ENCODE measurements at places on chromosomes 16 and 17. TPM values are rescaled to one million over a fixed set of nuclear protein-coding genes. Genes with fewer than 3 reads are reported as not detected.

GRCh38 chr16:80664226-80664625, 123.4 kb downstream of the DYNLRB2 start:
- no peak for ATAC-seq

DNA sequence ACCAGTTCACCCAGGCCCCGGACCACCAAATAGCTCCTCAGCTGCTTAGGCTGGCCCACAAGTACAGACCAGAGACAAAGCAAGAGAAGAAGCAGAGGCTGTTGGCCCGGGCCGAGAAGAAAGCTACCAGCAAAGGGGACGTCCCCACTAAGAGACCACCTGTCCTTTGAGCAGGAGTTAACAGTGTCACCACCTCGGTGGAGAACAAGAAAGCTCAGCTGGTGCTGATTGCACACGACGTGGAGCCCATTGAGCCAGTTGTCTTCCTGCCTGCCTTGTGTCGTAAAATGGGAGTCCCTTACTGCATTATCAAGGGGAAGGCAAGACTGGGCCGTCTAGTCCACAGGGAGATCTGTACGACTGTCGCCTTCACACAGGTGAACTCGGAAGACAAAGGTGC, 15.4 kb downstream of the FOXF1 start:
- ATAC-seq = no peak

GRCh38 chr16:13811834-13812233, 108.1 kb upstream of the ERCC4 start:
- no peak for ATAC-seq

GRCh38 chr17:74326506-74326905, 480 bp downstream of the KIF19 start:
- ATAC-seq = no peak

DNA sequence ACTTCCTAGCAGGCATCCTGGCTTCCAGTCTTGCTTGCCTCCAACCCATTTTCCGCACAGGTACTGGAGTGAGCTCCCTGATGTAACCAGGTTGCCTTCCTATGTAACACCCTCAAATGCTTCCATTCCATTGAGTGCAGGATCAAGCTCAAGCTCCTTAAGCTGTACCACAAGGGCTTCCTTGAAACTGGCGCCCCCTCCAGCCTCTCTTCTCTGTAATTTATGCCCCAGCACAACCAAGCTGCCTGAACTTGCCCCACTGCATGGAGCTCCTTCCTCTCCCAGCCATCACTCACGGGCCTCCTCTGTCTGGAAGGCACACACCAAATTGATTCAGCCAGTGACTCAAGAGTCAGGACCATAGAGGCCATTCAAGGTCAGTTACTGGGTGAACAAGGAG, 234.8 kb upstream of the RPL38 start:
- ATAC-seq = no peak

DNA sequence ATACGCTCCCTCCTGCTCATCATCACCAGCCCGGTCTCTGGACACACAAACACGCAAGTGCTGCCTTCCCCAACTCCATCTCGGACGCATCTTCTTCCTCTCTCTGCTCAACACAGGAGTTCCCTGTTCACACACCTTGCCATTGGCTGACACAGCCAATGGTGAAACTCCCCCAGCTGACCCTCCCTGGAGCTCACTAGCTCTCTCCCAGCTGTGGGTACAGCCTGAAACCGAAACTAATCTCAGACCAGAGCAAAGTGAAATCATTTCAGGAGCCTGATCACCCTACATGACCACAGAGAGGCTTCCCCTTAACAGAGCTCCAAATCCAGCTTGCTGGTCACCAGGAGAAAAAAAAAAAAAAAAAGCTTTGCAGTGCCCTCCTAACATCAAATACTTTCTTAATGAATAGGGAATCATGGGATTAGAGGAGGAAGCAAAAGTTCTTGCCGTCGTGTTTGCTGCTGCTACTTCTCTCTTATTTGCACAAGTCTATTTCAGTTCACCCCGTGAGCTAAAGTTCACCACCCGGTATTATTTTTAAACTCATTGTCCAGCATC, 8.3 kb downstream of the CUEDC1 start:
- peak; percentile 64 for ATAC-seq

GRCh38 chr17:14156689-14157088, 80.0 kb downstream of the CDRT15 start:
- ATAC-seq = no peak

DNA sequence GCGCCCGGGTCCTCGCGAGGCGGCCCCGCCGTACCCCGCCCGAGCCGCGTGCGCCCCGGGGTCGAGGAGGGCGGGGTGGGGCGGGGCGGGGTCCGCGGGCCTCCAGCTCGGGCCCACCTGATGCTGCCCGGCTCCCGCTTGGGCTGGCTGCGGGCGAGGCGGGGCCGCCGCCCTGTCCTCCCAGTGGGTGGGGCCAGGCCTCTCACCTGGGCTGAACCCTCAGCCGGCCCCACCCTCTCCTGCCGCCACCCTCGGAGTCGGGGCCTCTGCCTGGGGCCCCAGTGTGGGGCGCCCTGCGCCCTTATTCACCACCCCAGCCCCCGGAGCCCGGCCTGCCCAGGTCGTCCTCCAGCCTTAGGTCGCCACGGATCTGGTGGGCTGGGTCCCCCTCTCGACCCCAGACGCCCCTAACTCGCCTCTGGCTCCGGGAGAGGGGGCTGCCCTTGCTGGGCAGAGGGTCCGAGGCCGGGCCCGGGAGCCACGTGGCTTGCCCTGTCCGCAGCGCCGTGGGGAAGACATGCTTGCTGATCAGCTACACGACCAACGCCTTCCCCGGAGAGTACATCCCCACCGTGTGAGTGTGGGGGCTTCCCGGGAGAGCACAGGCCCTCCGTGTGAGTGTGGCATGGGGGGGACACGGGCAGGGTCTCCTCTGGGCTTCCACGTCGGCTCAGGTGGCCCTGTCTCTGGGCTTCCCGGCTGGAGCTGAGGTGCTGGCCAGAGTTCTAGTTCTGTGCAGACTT, 578 bp downstream of the RAC3 start:
- ATAC-seq = no peak

DNA sequence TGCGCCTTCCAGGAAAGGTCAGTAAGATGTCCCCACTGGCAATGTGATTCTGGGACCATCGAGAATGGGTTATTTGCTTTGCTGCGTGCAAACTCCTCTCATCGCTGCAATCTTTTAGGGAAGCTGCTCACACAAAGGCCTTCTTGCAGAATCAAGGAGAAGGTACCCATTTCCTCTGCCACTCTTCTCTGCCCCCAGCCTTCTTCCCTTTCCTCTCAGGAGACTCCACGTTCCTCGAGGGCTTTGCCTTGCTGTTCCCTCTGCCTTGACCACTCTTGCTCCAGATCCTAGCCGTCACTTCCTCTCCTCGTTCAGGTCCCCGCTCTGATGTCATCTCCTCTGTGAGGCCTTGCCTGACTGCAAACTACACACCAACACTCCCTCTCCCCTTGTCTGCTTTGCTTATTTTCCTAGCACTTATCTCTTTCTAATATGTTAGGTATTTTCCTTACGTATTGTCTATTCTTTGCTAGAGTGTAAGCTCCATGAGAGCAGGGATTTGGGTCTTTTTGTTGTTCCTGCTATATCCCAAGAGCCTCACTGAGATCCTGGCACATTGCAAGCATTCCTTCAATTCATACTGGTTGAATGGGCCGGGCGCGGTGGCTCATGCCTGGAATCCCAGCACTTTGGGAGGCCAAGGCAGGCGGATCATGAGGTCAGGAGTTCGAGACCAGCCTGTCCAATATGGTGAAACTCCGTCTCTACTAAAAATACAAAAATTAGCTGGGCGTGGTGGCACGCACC, 5.3 kb upstream of the CRK start:
- no peak for ATAC-seq

DNA sequence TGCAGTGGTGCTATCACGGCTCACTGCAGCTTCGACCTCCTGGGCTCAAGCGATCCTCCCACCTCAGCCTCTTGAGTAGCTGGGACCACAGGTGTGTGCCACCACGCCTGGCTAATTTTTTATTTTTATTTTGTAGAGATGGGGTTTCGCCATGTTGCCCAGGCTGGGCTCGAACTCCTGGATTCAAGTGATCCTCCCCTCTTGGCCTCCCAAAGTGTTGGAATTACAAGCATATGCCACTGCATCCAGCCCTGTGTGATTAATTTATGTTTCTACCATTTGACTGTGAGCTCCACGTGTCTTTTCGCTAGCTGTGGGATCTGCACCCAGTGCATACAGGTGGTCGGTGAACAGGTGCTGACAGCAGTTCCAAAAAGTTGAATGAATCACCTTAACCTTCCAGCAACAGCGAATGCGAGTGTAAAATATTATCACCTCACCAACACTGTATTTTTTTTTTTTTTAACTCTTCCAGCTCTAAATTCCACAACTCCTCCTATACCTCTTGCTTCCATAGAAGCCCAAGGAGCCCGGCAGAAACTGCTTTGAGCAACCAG, 484 bp upstream of the NUDT7 start:
- ATAC-seq = no peak

DNA sequence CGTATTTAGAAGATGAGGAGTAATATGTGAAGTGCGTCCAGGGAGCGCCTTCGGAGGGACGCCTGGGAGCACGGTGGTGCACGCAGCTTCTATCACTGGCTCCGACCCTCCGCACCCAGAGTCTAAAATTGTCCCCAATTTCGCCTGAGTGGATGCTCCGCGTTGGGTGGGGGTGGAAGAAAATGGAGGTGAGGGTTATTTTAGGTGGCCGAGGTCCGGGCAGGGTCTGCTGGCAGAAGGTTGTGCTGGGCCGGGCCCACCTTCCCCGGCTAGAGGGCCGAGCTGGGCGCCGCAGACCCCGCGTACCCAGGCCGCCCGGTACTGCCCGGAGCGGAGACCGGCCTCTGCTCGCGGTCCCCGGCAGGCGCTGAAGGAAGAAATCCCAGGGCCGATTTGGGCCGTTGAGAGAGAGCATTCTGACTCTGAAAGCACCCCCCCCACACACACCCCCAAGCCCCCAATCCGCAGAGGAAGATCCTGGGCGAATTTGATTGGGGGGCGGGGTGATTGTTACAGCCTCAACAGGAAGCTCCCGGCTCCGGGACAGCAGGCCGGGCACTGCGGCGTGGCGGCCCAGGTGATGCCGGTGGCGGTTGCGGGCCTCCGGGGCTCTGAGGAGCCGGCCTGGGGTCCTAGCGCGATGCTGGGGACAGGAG, 3.0 kb downstream of the BAHCC1 start:
- no peak for ATAC-seq

GRCh38 chr16:8293413-8293812, 296.9 kb downstream of the TMEM114 start:
- ATAC-seq = no peak

DNA sequence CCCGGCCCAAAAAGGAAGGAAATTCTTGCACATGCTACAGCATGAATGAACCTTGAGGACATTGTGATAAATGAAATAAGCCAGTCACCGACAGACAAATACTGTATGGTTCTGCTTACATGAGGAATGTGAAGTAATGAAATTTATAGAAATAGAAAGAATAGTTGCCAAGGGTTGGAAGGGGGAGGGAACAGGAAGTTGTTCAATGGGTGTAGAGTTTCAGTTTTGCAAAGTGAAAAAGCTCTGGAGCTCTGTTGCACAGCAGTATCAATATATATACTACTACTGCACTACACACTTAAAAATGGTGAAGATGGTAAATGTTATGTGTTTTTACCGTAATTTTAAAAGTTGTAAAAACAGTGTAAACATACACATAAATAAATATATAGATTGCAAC, 43.7 kb downstream of the PKD1L3 start:
- no peak for ATAC-seq

GRCh38 chr16:20901436-20902112, 1.0 kb downstream of the LYRM1 start:
- ATAC-seq = no peak

GRCh38 chr17:12390631-12391030, 275.1 kb upstream of the MYOCD start:
- no peak for ATAC-seq

DNA sequence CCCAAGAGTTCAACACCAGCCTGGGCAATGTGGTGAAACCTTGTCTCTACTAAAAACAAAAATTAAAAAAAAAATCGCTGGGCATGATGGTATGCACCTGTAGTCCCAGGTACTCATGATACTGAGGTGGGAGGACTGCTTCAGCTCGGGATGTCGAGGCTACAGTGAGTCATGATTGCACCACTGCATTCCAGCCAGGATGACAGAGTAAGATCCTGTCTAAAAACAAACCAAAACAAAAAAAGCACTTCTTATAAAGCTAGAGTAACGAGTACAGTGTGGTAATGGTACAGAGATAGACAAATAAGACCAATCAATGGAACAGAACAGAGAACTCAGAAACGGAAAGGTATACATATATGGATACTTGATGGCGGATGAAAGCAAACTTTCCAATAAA, 4.4 kb downstream of the NSMCE1 start:
- peak; percentile 69 for ATAC-seq

DNA sequence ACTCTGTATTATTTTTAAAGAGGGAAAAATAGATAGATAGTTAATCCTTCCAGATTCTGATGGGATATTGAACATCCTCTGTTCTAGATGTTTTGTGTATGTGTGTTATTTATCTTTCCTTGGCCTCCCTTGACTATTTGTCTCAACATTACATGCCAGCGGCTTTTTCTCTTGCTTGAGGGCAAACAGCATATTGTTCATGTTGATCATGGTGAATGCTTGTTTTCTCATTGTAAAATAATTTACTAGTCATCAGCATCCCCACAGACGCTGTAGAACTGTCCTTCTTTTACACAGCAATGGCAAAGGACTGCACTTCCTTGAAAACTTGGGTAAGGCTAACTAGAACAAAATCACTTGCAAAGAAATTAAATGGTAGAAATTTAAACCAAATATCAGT, 1376.4 kb upstream of the GOT2 start:
- ATAC-seq = no peak

DNA sequence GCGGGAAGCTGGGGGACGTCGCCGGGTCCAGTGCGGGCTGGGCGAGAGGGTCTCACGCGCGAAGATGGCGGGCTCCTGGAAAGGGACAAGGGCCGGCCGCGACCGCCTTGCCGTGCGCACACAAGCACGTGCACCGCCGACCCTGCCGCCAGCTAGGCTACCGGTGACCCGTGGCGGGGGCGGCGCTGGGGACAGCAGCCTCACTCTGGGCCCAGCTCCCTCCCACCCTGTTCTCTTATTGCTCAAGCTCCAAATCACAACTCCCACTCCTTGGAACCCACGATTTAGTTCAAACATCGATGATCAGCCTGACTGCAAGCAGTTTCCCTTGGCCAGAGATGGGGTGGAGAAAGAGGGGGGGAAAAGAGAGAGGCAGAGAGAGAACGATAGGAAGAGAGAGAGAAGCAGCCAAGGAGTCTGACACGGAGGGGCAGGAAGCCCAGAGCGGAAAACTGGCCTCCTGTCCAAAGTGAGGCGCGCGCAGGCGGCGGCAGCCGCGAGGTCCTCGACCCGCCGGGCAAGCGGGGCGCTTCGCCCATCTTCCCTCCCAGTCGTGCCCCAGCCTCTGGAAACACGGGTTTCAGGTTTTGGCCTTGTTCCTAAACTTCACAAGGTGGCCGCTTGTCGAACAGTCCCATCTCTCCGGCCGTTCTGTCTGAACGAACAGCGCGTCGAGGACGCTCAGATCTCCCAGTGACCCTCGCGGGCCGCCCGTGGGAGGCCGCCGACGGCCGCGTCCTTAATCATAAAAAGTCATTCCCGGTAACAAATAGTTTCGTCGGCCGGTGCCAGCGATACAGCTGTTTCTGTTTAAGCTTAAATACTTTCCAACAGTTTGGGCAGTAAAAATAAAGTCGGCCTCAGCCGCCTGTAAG, 1.7 kb upstream of the CBX8 start:
- ATAC-seq = no peak

- ATAC-seq = no peak
Observed at GRCh38 chr17:58254803-58255202, 16.4 kb downstream of the LPO start.

LYRM9 gene
- 30.3 TPM for total RNA-seq

KLHDC4 gene
- total RNA-seq = 22.6 TPM

PIK3R6 gene
- total RNA-seq = 1.5 TPM

FNDC8 gene
- not detected for total RNA-seq

HSPB9 gene
- total RNA-seq = not detected

CHST4 gene
- total RNA-seq = not detected

CMTM1 gene
- total RNA-seq = 0.89 TPM

REXO5 gene
- total RNA-seq = 3.9 TPM

CHRNE gene
- total RNA-seq = 0.67 TPM
